HEK293T (cell line): ENCODE measurements at places on chromosomes 6 and 20.

- DNase-seq: no peak
Measured at GRCh38 chr6:161921602-161922395, 647.9 kb upstream of the AGPAT4 start.

GRCh38 chr20:25072226-25072811 is 9.6 kb downstream of the VSX1 start:
- DNase-seq: no peak

- no peak for DNase-seq
Measured at GRCh38 chr6:157221817-157222175, 101.5 kb downstream of the TMEM242 start.

GRCh38 chr20:51331481-51331880 is 211.0 kb downstream of the NFATC2 start:
- DNase-seq: no peak

- DNase-seq: no peak
Measured at GRCh38 chr20:17888044-17888443, 80.5 kb downstream of the SNX5 start.

DNA sequence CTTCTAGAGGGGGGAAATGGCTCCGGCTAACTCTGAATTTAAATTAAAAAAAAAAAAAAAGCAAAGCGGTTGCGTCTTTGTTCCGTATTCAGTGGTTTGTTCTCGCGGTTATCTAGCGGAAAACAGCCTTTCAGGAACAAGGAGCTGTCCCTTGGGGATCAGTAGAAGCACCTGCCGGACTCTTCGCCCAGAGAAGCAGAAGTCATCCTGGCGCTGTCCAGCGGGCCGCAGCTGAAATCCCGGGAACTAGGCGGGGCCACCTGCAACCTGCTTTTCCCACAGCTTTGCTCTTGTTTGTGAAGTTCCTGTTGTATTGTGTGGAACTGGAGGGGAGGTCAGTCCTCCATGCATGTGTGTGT is 43.9 kb upstream of the GJE1 start:
- no peak for DNase-seq

DNA sequence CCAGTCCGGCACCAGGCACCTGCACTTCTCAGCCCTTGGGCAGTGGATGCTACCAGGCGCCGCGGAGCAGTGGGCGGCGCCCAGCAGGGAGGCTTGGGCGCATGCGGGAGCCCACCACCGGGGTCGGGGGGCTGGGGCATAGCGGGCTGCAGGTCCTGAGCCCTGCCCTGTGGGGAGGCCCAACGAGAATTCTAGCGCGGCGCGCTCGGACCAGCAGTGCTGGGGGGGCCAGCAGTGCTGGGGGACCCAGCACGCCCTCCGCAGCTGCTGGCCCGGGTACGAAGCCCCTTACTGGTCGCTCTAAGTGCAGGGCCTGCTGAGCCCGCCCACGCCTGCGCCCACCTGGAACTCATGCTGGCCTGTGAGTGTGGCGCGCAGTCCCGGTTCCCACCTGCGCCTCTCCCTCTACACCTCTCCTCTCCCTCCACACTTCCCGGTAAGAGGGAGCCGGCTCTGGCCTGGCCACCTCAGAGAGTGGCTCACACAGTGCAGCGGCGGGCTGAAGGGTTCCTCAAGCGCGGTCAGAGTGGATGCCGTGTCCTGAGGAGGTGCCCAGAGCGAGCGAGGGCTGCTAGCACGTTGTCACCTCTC is 28.5 kb upstream of the SERPINB1 start:
- no peak for DNase-seq

- DNase-seq: no peak
Measured at GRCh38 chr6:15343490-15344191, 97.8 kb downstream of the JARID2 start.

GRCh38 chr6:26022132-26022472 is 59.5 kb downstream of the TRIM38 start:
- peak; percentile 47 for DNase-seq

DNA sequence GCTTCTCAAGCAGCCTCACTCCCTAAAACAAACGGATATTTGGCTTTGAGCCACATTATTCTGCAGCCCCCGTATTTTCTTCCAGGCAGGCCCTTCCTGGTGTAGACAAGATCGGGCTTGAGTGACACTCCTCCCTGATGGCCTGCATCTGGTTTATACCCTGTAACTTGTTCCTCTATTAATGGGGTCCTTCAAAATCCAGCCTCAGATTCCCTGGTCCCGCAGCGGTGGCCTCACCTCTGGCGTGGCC is 375 bp upstream of the TMEM14C start:
- DNase-seq: no peak

DNA sequence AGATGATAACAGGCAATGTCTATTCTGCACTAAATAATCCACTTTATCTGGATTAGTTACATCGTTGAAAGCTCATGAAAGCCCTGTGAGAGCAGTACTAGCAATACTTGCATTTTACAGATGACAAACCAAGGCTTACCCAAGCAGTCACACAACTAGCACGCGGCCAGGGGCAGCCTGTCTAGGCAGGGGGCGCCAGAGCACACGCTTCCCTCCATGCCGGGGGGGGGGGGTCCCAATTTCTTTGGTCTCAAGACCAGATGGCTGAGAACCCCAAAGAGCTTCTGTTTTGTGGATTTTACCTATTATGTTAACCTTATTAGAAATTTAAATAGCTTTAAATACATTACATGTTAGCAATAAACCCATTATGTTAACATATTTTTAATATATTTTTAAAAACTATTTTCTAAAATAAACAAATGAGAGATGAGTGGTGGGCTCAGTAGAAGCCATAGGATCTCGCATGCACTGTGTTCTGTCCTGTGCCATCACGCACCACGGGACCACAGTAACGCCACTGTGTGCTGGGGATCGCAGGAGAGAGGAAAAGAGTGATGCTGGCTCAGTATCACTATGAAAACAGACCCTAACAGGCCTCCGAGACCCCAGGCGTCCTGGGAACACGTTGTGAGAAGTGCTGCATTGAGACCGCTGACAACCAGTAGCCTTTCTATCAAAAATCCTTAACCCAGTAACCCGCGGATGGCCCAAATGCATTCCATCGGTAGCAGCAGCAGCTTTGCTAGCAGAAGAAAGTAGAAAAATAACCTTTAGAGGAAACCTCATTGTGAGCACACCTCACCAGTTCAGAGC is 5.3 kb upstream of the PRR18 start:
- DNase-seq: peak; percentile 68

DNA sequence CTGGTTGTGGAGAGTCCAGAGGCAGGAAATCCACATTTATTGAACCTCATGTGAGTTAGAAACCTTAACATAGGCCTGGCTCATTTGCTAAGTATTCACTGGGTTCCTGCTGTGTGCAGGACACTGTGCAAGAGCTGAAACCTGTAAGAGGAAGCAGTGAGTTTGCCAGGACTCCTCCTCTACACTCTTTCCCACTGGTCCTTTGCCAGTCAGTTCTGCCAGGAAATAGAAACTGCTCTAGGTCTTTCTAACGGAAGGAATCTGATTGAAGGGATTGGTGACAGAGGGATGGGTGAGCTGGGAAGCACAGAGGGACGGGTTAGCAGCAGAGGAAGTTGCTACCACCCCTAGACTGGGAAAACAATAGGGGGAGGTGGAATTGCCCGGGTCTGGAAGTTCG is 234.2 kb upstream of the ECI2 start:
- DNase-seq: no peak

- DNase-seq: no peak
Measured at GRCh38 chr20:58168843-58169242, 59.6 kb downstream of the ANKRD60 start.

DNA sequence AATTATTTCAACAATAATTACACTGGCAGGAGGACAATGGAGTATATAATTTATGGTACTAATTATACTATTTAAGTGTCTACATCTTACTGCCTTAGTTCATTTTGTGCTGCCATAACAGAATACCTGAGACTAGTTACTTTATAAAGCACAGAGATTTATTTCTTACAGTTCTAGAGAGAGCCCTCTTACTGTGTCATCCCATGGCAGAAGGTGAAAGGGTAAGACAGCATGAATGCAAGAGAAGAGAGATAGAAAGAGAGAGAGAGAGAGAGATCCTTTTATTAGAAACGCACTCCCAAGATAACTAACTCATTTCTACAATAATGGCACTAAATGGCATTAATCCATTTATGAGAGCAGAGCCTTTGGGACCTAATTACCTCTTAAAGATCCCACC is 314.7 kb downstream of the EPM2A start:
- no peak for DNase-seq

DNA sequence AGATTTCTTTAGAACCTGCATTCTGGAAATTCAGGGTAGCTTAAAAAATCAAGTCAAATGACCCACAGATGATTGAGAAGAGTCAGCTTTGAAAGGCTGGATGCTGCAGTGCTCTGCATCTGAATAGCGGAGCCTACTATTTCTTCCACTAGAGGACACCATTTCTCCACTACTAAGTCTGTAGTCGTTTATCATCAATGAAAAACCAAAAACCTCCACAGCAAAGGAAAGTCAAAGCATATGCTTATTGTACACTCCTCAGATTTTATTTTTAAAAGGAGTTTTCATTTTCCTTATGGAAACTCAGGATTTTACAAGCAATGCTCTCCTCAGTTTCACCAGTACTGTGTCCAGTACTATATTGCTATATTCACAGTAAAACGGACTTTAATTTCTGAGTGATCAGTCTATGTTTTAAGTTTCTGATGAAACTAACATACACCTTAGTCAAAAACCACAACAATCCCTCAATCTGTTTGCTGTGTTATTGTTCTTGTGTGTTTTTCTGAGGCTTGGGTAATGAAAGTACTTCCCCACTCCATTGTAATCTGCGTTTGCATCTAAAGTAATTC is 50.5 kb upstream of the ENPP5 start:
- peak; percentile 53 for DNase-seq
